ENCODE measurements at places on chromosomes 11 and 22.
A peak's percentile ranks its signal among the peaks of the same experiment; 100 is the strongest.

DNA sequence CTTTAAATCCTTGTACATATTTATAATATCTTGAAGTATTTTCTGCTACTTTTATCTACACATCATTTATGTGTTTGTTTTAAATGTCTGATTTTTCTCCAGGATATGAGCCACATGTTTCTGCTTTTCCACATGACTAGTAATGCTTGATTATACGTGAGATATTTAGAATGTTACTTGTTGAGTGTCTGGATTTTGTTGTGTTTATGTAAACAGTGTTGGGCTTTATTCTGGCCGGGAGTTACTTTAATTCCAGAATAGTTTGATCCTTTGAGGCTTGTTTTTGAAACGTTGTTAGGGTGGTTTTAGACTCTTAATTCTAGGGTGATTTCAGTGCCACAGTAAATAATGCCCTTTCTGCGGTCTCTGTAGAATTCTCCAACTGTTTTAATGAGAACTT, 252.9 kb downstream of the BLID start:
- H3K27ac ChIP-seq = no peak overlapping the region
- no peaks in the 10 kb centered on the region for H3K4me1 ChIP-seq

- DNase-seq = no peak
- no peaks in the 10 kb centered on the region for H3K27me3 ChIP-seq
- no peak overlapping the region for H3K27ac ChIP-seq
- H3K4me1 ChIP-seq = no peaks in the 10 kb centered on the region
- no peaks in the 10 kb centered on the region for H3K36me3 ChIP-seq
These were observed 4.4 kb upstream of the RAPSN start for GRCh38 chr11:47453365-47453764.

- H3K4me1 ChIP-seq = peaks cover 6% of the 10 kb centered on the region
- no peaks in the 10 kb centered on the region for H3K27me3 ChIP-seq
- peaks cover 6% of the 10 kb centered on the region for H3K36me3 ChIP-seq
- H3K4me3 ChIP-seq = peak overlapping the region; percentile 71
- H3K27ac ChIP-seq = no peak overlapping the region
These were observed 782 bp downstream of the SMARCB1 start for GRCh38 chr22:23787600-23787896.

DNA sequence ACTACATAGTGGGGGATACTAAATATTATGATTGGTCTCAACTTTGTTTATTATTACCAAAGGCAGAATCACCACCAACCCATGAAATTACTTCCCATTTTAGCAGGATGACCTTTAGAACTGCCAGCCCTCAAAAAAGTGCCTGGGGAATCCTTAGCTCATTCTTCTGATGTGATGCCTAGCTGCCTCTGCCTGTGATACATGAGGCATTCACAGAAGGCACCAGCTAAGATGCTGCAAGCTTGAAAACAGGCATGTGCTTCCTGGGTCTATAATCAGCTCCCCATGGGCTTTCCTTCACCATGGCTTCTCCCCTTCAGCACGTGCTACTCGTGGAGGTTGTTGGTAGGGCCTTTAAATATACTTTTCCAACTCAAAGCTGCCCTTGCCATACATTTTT, 50.4 kb upstream of the ARHGAP20 start:
- H3K27ac ChIP-seq = no peak overlapping the region
- H3K4me1 ChIP-seq = no peaks in the 10 kb centered on the region
- no peak for DNase-seq
- no peak overlapping the region for H3K4me3 ChIP-seq

DNA sequence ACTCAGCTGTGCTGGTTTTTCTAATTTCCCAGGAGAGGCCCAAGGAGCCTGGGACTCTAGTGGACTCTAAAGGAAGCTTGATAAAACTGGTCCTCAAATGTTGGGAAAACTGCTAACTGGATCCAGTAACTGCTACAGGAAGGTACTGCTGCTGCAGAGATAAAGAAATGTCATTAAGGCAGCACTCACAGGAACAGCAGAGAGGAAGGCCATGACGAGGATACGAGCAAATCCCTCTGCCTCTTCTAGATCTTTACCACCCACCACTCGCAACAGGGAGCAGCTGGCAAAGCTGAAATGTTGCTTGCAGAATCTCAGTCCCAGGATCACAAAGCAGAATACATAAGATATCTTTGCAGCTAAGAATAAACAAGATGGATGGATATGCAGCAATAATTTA, 23.5 kb downstream of the TTC28 start:
- DNase-seq = no peak
- no peak overlapping the region for H3K4me3 ChIP-seq
- no peaks in the 10 kb centered on the region for H3K36me3 ChIP-seq
- no peaks in the 10 kb centered on the region for H3K27me3 ChIP-seq

- H3K27me3 ChIP-seq = no peaks in the 10 kb centered on the region
- no peak for DNase-seq
- H3K4me1 ChIP-seq = peaks cover 4% of the 10 kb centered on the region
- H3K4me3 ChIP-seq = no peak overlapping the region
These were observed 30.8 kb downstream of the GNB1L start for GRCh38 chr22:19823902-19824211.

DNA sequence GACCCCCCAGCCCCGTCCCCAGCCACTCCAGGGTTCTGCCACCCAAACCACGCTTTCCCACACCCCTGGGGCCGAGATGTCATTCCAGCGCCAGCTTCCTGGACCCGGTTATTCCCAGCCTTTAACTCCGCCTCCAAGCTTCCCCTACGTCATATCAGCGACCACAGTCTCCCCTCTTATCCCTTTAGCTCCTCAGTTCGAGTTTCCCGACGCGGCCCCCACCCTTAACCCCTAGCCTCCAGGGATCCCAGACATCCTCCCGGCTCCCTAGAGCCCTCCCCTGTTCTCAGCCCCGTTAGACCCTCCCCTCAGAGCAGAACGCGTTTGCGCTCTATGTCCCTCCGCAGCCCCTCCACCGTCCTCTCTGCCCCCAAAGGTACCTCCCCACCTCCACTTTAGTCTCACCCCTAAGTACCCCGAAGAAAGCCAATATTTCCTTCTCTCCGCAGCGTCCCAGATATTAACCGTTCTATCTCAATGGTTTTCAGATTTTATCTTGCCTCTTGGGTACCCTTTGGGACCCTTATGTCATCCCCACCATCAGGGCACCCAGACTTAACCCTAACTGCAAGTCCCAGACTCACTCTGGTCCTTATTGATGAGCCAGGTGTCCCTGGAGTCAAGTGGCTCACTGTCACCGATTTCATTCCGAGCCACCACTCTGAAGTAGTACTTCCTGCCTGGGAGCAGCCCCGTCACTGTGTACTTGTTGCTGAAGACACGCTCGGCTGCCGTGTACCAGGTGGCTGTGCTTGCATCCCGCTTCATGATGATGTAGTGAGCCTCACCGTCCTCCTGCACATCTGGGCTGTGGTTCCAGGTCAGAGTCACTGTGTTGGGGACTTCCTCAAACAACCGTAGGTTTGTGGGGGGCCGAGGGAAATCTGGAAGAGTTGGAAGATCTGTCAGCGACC, 8.0 kb downstream of the TMEM86A start:
- DNase-seq = no peak
- H3K27me3 ChIP-seq = peaks cover 7% of the 10 kb centered on the region
- H3K36me3 ChIP-seq = no peaks in the 10 kb centered on the region
- no peak overlapping the region for H3K4me3 ChIP-seq
- H3K4me1 ChIP-seq = no peaks in the 10 kb centered on the region

DNA sequence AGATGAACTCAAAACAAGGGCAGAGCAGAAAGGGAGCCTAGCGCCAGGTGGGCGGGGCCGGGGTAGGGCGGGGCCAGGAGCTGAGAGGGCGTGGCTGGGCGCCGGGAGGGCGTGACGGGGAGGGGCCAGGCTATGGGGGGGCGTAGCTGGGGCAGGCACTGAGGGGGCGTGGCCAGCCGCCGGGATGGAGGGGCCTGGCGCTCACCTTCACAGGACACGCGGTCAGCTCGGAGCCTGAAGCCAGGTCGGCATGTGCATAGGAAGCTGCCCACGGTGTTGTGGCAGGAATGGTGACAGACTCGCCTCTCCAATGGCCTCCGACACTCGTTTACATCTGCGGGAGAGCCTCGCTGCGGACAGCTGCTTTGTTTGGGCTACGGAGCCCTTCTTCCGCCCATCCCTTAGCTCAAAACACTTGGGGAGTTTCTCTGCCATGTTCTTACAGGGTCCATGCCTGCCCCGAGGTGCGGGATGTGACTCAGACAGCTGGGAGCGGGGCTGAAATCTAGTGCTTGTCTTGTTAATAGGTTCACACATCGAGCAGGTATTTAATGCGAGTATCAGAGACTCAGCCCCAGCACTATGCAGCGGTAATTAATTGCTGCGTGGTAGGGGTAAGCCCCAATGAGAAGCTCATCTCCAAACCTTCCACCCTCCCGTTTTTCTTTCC, 13.4 kb downstream of the VWCE start:
- peak; percentile 67 for DNase-seq
- no peaks in the 10 kb centered on the region for H3K27me3 ChIP-seq
- H3K27ac ChIP-seq = no peak overlapping the region
- H3K36me3 ChIP-seq = peaks cover 31% of the 10 kb centered on the region
- no peak overlapping the region for H3K4me3 ChIP-seq
- peaks cover 6% of the 10 kb centered on the region for H3K4me1 ChIP-seq

DNA sequence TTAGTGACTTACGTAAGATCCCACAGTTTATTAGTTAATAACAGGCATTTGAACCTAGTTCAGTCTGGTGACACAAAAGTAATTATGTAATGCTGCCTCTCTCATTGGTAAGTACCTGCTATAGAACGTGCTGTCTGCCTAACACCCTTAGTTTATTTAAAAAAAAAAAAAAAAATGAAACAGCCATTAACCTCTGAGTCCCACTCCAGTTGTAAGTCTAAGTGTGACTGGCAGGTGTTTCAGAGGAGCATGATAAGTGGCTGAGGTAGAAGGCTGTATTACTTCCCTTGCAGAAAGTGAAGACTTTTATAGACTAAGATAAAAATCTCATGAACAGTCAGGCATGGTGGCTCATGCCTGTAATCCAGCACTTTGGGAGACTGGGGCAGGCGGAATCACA, 140.5 kb downstream of the TRIM44 start:
- H3K27ac ChIP-seq = no peak overlapping the region
- DNase-seq = no peak
- peaks cover 2% of the 10 kb centered on the region for H3K36me3 ChIP-seq
- H3K4me1 ChIP-seq = no peaks in the 10 kb centered on the region
- no peaks in the 10 kb centered on the region for H3K27me3 ChIP-seq

GRCh38 chr11:6742260-6742659, 29.5 kb downstream of the OR2AG2 start:
- DNase-seq = no peak
- H3K4me1 ChIP-seq = no peaks in the 10 kb centered on the region
- no peak overlapping the region for H3K4me3 ChIP-seq
- H3K36me3 ChIP-seq = no peaks in the 10 kb centered on the region
- H3K27me3 ChIP-seq = no peaks in the 10 kb centered on the region
- H3K27ac ChIP-seq = no peak overlapping the region

DNA sequence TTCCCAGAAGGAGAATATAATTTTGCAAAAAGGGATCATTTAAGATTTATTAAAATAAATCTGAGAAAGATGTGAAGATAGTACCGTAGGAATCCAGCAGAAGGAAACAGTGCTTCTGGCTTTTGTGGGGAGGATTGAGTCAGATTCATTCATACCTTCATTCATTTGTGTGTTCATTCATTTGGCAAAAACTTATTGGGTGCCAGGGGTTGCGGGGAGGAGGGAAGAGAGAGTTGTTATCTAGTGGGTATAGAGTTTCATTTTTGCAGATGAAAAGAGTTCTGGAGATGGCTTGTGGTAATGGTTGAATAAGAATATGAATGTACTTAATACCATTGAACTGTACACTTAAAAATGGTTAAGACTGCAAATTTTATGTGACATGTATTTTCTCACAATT, 31.1 kb downstream of the BMAL1 start:
- no peaks in the 10 kb centered on the region for H3K4me1 ChIP-seq
- H3K27me3 ChIP-seq = no peaks in the 10 kb centered on the region
- H3K36me3 ChIP-seq = no peaks in the 10 kb centered on the region
- no peak overlapping the region for H3K4me3 ChIP-seq
- DNase-seq = no peak
- no peak overlapping the region for H3K27ac ChIP-seq
